Pulmonary artery endothelial cell (primary cell): ENCODE measurements at places on chromosomes 5 and 9. TPM values are rescaled to one million over a fixed set of nuclear protein-coding genes. Genes with fewer than 3 reads are reported as not detected.

GRCh38 chr5:59293700-59294099 is 599.8 kb downstream of the PDE4D start:
- DNase-seq = no peak

DNA sequence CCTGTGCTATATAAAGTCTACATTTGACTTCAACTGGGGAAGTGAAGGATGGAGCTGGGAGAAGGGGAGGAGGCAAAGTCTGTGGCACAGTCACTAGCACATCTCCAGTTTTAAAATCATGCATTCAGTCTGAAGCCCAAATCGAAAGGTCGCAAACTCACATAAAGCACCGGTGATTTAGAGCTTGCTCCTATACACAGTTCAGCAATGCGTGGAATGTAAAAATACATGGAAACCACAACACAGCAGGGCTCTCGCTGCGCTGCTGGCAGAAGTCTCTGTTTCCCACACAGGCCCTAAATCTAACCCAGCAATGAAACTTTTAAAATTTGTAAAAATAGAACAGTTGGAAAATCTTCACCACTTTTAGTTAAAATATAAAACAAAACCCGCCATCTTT is 68.2 kb downstream of the EBF1 start:
- DNase-seq = no peak

DNA sequence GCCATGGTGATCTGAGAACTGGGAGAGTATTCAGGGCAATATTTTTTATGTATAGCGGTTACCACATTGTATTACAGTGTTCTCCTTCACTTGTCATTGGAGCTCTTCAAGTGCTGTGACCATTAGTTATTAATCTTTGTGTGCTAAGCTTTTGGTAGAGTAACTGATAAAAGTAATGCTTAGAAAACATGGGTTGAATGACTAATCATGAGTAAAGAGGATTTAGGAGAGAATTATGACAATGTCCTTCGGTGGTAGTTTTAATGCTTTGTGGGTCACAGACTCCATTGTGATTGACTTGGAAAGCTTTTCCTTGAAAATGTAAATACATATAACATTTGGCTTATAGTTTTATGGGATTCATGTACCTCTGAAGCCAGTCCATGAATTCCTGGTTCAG is 21.4 kb downstream of the TGFBR1 start:
- DNase-seq = no peak

ADRA1B gene
- total RNA-seq = 0.07 and 0.21 TPM in 2 replicates

DNA sequence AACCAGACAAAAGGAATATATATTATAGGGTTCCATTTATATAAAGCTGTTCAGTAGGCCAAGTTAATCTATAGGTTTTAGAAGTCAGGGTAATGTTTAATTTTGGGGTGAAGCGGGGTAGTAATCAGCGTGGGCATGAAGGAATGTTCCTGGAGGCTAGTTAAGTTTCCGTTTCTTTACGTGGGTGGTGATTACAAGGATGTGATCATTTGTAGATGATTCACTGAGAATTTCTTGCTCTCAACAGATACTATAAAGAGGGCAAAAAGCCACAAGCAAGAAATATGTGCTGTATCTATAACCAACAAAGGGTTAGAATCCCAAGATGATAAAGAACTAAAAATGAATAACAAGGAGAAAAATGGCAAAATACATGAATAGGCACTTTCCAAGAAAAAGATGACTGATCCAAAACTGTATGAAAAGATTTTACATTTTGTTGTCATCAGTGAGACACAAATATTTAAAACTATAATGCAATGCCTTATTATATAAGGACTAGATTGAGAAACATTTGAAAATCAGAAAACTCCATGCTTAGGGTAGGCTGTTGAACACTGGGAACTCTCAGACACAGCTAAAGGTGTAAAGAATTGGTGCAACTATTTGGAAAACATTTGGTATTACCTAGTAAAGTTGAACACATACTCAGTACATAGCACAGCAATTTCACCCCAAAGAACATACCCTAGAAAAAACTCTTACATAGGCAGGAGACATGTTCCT is 224.3 kb upstream of the S1PR3 start:
- DNase-seq = no peak

LCN10 gene
- total RNA-seq = under 0.01 TPM in 1 of 2 replicates, not detected in the other

GNE gene
- total RNA-seq = 11.1 and 18.9 TPM in 2 replicates

DNA sequence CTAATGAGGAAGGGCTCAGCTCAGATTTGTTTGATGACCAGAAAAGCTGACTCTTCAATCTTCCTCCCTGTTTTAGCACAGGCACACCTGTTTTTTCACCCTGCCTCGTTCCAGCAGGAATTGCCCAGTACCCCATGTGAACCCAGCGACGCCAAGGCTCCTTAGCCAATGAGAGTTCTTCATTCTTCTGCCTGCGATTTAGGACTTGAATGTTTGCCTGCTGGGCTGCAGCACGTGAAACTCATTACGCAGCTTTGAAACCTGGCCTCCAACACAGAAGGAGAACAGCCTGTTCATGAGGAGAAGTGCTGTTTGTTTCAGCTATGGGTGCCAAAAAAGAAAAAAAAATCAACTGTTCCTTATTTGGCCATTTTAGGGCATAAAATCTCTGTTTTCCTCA is 315.5 kb downstream of the TRPM3 start:
- DNase-seq = no peak

- peak; percentile 99 for DNase-seq
Observed at GRCh38 chr5:109455598-109456096, 45.9 kb upstream of the PJA2 start.

DNA sequence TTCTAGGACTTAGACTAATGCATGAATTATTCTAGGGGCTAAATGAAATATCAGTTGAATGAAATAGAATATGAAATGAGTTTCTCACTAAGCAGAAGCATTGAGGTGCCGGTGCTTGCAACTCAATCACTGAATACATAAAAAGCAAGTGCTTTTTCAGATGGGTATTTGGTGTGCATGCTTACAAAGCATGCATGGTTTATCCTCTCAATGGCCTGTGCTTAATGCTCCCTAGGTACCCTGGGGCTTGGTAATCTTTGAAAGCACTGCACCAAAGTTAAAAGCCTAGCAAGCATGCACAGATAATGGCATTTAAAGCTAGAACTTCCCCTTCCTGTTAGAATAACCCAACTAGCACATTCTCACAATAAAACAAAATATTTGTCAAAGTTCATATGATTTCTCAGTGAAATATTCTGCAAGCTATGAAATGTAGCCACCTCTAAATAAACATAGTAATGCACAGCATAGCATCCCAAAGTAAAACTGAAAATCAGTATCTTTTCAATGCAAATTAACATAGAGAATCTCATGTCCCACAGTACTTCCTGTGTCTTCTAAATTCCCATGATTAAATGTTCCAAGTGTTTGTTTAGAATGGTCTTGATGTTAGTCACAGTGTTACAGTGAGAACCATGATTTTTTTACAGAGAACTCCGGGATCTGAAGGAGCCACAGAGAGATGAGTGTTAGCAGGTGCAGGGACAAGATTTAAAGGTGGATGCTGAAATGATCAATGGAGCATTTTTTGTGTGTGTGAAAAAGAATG is 143.4 kb upstream of the CDH6 start:
- no peak for DNase-seq

DNA sequence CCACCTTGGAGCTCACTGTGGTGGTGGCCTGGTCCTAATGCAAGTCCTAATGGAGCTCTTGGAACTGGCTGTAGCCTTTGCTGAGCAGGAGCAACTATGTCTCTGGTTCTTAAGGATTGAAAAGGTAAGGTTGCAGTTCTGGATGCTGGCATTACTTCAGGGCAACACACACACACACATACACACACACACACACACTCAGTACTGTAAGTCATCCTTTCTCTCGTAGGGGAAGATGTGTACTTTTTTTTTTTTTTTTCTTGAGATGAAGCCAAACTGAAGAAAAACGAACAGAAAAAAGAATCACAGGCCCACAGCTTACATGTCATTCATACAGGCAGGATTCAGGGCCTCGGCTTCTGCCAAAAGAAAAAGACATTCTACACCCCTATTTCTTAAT is 81.1 kb upstream of the RPS23 start:
- DNase-seq = no peak
